ENCODE measurements at places on chromosomes 4 and X. TPM values are rescaled to one million over a fixed set of nuclear protein-coding genes. Genes with fewer than 3 reads are reported as not detected.

DNA sequence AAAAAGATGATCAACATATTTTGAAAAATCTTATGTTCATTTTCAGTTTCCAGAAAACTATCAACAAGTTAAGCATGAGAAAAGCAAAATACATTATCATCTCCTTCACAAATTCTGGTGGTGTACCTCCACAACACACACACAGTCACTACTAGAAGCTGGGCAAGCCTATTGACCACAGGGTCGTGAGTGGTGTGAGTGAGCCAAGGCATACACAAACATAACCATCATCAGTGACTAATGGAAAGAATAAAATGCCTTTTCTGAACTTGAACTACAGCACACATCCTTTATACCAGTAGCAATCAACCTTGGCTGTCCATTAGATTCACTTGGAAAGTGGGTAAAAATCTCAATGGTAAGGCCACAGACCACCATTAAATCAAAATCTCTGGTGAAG lies 180.2 kb downstream of the FAM47B start:
- DNase-seq = no peak

- no peak for DNase-seq
Observed at GRCh38 chr4:114773339-114773738, 174.7 kb downstream of the UGT8 start.

GRCh38 chr4:39682138-39682537 lies 15.8 kb upstream of the UBE2K start:
- no peak for DNase-seq

- DNase-seq = no peak
Observed at GRCh38 chrX:31038575-31039326, 33.1 kb downstream of the FTHL17 start.

- no peak for DNase-seq
Observed at GRCh38 chrX:53085661-53086229, 3.6 kb downstream of the TSPYL2 start.

The CLDN34 gene
- not detected for total RNA-seq

- DNase-seq = no peak
Observed at GRCh38 chr4:89878611-89879010, 16.0 kb upstream of the MMRN1 start.

The DGAT2L6 gene
- not detected for total RNA-seq

GRCh38 chr4:146329050-146329716 lies 114.8 kb downstream of the REELD1 start:
- no peak for DNase-seq

- no peak for DNase-seq
Observed at GRCh38 chrX:47814851-47815250, 21.9 kb upstream of the ZNF81 start.

The TLR1 gene
- total RNA-seq = 4.3 TPM

The SERTM2 gene
- total RNA-seq = not detected

DNA sequence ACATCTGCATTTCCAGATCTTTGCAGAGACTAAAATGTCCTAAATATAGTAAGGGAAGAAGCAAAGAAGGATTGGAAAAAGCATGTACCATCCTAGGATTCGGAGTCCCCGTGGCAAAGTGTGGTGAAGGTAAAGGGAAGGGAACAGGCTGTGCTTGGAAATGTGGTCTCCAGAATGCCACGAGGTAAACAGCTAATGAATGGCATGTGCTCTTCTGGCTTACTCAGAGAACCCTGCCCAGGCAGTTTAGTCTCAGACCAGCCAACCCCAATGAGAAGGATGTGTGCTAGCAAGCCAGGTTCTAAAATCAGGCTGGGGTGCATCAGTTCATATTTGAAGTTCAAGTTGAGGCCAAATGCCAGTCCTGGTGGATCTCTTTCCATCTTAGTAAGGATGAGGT lies 113.1 kb downstream of the RS1 start:
- DNase-seq = no peak

- DNase-seq = no peak
Observed at GRCh38 chr4:38804654-38805295, at the start of gene TLR1. Gene TLR1, minus strand, starts transcription at chr4:38804791. Its CDS starts 5,960 bp downstream, at chr4:38798831.

DNA sequence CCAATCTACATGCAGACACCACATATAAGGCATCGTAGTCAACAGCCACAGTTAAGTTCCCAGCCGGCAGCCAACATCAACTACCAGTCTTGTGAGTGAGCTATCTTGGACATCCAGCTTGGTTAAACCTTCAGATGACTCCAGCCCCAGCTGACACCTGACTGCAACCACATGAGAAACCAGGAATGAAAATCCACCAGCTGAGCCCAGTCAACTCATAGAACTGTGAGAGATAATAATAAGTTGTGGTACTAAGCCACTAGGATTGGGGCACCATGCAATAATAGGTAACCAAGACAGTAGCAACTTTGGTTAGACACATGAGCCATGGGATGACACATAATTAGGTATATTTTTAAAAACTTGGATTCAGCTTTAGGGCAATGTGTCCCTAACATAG lies 188.1 kb upstream of the BCOR start:
- DNase-seq = no peak

The TXK gene
- 1.0 TPM for total RNA-seq

DNA sequence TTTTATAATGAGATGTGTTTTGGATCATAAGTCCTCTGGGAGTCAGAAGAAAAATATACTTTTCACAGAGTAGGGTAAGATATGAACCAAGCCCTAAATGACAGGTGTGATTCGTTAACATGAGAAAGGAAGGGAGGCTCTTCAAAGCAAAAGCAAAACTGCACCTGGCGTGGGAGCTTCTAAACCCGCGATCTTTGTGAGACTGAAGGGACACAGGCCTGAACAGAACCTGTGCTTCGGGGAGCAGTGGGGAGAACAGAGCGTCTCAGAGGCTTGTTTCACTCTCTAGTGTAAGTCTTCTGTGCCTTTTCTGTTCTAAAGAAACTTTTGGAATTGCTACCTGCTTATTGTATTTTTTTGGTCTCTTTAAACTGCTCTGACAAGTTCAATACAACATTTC lies 30.2 kb upstream of the CYP4V2 start:
- DNase-seq = no peak

DNA sequence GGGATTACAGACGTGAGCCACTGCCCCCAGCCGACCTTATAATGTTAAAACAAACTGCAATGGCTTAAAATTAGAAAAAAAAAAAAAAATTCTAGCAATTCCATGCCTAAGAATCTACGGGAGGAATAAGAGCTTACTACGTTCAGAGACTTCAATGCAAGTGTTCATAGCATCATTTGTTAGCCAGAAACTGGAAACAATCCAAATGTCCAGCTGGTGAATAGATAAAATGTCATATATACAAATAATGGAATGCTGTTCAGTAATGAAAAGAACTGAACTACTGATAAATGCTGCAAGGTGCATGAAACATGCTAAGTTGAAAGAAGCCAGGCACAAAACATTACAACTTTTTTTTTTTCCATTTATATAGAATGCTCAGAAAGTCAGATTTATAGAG lies 5.3 kb downstream of the EXOSC9 start:
- DNase-seq = no peak

GRCh38 chr4:76035141-76035540 lies 729 bp downstream of the CXCL11 start:
- DNase-seq = no peak

DNA sequence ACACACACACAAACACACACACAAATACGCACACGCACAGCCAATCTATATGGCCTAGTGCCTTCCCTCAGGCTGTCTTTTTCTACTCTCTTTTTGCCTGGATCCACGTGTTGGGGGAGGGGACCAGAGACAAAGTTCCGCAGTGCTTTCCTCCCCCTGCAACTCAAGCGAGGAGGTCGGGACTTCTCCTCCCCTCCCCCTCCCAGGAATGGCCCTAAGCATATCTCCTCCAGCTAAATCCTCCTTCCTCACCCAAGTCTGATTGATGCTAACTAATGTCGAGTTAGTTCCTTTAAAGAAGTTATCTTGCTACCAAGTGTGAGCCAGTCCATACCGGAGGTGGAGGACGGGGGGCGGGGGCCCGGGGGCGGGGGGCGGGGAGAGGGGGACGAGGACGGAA lies 141.2 kb upstream of the ZIC3 start:
- DNase-seq = no peak

- DNase-seq = no peak
Observed at GRCh38 chr4:11049001-11049400, 364.4 kb upstream of the CLNK start.

DNA sequence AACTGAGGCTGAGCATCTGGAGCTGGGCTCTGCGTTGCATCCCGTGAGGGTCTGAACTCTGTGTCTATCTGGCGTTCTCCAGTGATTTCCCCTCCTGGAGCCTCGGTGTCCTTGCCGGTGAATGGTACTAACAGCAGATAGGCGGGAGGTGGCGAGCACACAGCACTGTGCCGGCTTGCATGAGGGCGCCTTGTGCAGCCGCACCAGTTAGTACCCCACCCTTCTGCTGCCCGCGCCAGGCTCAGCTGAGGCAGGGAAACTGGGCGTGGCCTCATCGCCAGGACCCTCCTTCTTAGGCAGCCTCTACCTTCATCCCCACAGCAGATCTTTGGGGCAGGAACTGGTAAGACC lies 42.7 kb downstream of the SORCS2 start:
- DNase-seq = no peak

- DNase-seq = no peak
Observed at GRCh38 chr4:120536884-120537283, 385.6 kb downstream of the PRDM5 start.

The GABRQ gene
- not detected for total RNA-seq

The LONRF3 gene
- total RNA-seq = 3.0 TPM

DNA sequence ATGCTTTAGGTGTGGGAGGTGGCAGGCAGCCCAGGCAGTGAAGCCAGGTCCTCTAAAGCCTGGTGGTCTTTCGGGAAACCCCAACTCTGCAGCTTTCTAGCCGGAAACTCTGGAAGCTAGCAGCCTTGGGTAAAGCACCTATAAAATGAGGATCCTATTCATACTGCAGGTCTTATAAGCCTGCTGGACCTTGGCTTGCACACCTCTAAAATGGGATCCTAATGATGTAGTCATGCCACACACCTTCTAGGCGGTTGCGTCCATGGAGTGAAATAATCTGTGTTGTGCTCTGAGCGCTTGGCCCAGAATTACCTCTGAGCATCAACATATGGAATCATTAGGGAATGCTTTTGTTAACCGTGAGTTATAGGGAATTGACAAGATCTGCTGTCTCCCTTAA lies 36.0 kb upstream of the STS start:
- no peak for DNase-seq

- DNase-seq = no peak
Observed at GRCh38 chrX:57848857-57849256, 61.4 kb downstream of the ZXDA start.

GRCh38 chrX:19332983-19333382 lies 10.7 kb upstream of the PDHA1 start:
- no peak for DNase-seq

The NUDT11 gene
- total RNA-seq = 0.14 TPM

- DNase-seq = peak; percentile 21
Observed at GRCh38 chr4:157246964-157247363, 26.4 kb downstream of the GRIA2 start.

The MID2 gene
- 7.1 TPM for total RNA-seq

- DNase-seq = no peak
Observed at GRCh38 chr4:75705198-75705977, 19.0 kb upstream of the USO1 start.

The WDR44 gene
- 12.4 TPM for total RNA-seq

DNA sequence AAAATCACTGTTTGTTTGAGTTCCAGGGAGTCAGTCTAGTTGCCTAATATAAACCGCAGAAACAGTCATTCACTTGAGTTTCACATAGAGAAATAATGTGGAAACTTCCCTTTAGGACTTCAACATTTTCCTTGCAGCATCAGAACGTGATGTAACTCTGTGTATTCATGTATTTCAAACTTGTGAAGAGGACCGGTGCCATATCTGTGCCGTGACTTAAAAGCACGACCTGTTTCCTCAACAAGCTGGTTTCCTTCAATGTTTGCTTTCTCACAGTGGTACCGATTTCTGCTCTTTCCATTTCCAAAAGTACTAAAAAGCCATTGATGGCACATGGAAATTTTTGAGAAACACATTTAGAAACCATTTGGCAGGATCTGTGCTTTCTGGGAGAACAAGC lies 166.6 kb upstream of the RAPGEF2 start:
- DNase-seq = no peak

GRCh38 chr4:113699772-113700171 lies 61.8 kb downstream of the CAMK2D start:
- no peak for DNase-seq

DNA sequence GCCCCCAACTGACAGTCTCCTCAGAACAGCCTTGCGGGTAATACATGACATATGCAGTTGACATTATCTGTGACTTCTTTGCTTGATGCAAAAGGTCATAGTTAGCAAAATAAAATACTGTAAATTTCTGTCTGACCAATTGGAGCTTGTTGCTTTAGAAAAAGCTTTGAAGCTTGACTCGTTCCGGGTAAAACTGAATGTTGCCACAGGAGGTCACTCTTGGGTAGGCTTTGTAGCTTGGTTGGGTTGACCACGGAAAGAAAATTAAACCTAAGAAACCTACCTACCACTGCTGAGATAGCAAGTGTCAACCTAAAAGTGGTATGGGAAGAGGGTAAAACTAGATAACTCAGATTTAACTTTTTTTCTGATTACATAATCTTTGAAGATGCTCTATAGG lies 23.2 kb downstream of the PRPS2 start:
- DNase-seq = no peak

The QRFPR gene
- total RNA-seq = 0.89 TPM

The BTC gene
- total RNA-seq = 0.16 TPM

- no peak for DNase-seq
Observed at GRCh38 chrX:33989936-33990335, 142.2 kb downstream of the FAM47A start.

The RS1 gene
- not detected for total RNA-seq

DNA sequence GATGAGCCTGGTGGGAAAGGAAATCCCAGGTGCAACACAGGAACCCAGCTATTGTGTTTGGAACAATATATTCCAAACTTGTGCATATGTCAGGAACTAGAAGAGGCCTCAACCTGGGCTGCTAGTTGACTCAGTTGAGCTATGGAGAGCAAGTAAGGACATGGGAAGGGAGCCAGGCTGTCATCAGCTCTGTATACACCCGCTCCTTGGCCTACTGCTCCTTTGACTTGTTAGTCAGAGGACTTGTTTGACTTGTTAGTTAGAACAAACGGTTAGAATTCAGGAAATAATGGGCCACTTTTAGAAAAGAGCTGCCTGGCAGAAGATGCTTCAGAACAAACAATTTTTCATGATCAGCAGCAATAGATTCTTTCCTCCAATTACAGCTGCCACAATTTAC lies 76.4 kb downstream of the CBLL2 start:
- no peak for DNase-seq

The SPOCK3 gene
- not detected for total RNA-seq

GRCh38 chr4:94504545-94504944 lies 52.8 kb downstream of the PDLIM5 start:
- no peak for DNase-seq
